ENCODE measurements at places on chromosomes 7 and 10. TPM values are rescaled to one million over a fixed set of nuclear protein-coding genes. Genes with fewer than 3 reads are reported as not detected.

DNA sequence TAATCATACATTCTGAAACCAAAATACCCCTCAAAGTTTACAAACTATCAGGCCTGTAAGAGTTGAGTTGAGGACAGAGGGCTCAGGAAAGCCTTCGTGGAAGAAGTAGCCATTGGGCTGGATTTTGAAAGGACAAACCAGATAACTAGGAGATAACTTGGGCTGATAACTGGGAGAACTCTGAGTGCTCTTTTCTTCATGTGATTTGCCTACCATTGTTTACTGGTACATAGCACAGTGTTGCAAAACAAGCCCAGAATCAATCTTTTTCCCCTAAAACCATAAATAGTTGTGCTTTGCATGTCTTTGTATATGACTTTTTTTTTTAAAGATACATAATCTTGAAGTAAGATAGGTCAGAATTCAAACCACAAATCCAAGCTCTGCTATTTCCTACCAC is 106.7 kb upstream of the ITGB1 start:
- DNase-seq = no peak

DNA sequence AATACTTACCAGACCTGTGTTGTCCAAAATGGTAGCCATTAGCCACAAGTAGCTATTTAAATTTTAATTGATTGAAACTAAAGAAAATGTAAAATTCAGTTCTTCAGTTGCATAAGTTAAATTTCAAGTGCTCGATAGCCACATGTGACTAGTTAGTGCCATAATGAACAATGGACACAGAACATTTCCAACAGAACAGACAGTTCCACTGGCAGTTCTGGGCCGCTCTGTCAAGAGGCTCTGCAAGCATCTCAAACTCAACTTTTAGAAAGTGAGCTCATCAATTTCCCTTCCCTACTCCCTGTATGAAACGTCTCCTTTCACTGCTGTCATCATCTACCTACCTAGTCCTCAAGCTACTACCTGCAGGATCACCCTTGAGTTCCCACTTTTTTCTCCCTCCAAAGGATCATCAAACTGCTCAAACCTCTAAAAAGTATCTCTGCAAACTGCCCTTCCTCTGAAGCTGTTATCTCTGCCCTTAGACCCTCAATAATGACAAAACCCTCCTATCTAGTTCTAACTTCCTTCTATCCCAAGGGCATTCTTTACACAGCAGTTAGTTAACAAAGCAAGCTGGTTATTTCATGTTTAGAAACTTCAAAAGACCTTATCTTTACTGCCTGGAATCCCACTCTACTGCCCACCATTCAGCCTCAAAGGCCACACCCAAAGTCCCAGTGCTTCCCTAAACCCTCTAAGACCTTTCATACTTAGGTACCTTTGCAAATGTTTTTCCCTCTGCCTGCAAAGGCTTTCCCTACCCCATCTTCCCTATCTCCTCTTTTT is 20.6 kb downstream of the SHTN1 start:
- DNase-seq = no peak

- DNase-seq = no peak
These were observed 239.1 kb downstream of the EBF3 start for GRCh38 chr10:129725011-129725410.

ARMC3 gene
- polyA plus RNA-seq = 16.8 TPM

DNA sequence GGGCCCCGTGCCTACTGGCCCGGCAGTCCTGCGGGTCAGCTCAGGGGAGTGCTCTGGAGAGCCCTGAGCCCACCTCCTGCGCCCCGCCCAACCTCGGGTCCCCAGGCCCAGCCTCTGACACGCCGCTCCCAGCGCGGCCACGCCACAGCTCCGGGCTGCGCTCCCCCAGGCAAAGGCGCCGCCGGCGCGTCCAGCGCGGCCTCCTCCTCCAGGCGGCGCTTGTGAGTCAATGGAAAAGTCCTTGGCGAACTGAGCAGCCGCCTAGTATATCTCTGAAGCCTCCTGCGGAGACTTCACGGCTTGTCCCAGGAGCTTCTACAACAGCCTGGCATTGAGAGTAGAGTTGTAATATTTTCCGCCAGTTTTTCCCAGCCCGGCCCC is 29.5 kb upstream of the BMS1 start:
- peak; percentile 65 for DNase-seq

- no peak for DNase-seq
These were observed 202.8 kb downstream of the MAD1L1 start for GRCh38 chr7:2029936-2030335.

DNA sequence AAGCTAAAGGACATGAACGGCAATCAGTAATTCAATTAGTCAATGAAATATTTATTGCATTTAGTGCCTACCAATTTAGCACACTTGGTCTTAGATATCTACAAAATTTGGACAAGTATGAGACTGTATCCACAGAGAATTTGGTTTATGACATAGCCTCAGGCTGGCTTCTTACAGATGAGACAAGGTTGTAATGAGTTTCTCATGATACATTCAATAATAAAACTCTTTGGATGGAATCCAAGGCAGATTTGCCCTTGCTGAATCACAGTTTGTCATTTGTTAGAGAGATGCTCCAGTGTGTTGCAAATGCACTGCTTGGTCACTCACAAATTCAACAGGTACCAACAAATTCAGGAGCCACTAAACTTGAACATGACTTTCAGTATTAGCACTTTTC is 162.5 kb downstream of the GPR37 start:
- DNase-seq = no peak

FLNC gene
- 15.8 TPM for polyA plus RNA-seq

DNA sequence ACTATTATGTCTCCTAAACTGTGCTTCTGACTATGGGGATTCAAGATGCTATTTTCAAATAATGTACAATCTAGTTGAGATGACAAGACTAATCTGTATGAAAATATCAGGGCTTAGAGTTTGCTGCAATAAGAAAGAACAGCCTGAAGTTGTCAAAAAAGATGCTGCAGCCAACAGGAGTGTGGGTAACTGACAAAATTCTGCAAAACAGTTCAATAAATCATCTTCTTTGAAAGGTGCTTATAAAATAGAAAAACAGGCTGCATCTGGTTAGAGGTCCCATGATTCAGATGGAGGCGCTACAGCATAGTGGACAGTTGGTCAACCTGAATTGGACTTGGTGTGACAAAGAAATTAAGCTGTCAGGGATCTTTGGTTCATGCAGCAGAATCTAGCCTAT is 511.0 kb downstream of the XPNPEP1 start:
- DNase-seq = no peak

GRCh38 chr10:133481086-133481643 is 27.4 kb downstream of the SCART1 start:
- DNase-seq = no peak

GRCh38 chr7:132438926-132439325 is 137.3 kb downstream of the PLXNA4 start:
- no peak for DNase-seq

PRKAR2B gene
- 38.0 TPM for polyA plus RNA-seq

DNA sequence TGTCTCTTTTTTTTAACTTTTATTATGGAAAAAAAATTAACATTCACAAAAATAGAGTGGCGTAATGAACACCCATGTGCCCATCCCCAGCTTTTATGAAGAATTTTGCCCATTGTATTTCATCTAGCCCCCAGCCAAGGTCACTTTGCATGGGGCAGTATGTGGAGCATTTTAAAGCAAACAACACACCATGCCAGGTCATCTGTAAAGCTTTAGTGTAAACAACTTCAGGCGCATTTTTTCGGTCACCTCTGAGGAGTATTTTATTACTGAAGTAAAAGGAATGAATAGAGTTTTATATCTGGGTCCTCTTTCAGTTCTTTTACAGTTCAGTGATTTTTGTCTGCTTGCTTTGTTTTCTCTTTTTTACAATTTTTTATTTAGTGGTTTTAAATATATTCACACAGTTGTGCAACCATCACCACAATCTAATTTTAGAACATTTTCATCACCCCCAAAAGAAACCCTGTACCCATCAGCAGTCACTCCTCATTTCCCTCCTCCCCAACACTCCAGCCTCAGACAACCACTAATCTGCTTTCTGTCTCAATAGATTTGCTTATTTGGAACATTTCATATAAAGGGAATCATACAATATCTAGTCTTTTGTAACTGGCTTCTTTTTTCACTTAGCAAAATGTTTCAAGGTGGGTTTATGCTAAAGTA is 87.9 kb downstream of the SLC37A3 start:
- DNase-seq = peak; percentile 38

DNA sequence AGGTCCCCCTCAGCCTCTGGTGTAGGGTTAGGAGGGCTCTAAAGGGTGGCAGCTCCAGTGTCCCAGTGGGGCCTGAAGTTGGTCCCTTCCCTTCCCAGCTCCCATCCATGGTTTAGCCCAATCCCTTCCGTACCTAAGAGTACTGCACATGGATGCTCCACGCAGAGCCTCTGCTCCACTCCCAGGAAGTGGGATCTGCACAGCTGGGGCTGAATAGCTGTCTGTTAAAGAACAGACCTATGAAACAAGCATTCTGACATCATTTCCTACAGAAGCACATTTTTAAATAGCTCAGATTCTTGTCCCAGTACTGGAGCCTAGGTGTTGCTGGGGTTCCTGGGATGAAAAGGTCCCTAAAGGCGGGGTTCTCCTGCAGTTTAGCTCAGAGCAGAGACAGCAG is 135.9 kb downstream of the ZMYND11 start:
- no peak for DNase-seq

GRCh38 chr7:29077854-29078253 is 68.5 kb downstream of the CPVL start:
- DNase-seq = no peak
